ENCODE measurements at places on chromosomes 16 and 17.

GRCh38 chr16:80580109-80580832, 39.5 kb downstream of the DYNLRB2 start:
- DNase-seq: no peak

GRCh38 chr17:35212668-35213067, 18.5 kb upstream of the SLC35G3 start:
- no peak for DNase-seq

DNA sequence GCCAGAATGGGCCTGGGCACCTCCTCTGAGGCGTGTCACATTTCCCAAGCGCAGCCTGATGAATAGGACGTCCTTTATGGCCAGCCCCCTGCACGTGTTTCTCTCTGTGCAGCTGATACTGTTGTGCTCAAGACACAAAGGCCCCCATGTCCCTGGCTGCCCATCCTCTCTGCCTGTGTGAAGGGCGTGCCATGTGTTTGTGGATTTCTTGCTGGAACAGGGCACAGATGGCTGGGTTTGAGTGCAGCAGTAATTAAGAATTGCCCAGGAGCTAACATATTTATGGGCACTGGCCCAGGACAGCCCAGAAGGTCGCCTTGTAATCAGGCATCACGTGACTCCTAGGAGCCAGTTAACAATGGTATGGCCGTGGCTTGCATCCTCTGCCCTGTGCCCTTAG, 181.1 kb downstream of the CCDC182 start:
- DNase-seq: no peak

DNA sequence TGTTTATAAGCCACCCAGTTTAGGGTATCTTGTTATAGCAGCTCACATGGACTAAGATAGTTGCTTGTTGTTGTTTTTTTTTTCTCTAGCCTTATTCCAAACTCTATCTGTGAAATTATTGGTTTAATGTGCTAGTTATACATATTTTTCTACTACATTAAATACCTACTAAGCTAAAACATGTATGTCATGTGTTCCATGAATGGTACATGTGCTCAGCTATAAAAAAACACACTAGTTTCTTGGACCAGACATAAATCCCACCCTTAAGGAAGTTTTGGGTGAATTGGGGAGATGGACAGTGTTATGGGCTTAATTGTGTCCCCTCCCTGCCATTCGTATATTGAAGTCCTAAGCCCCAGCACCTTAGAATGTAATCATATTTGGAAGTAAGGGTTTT, 19.8 kb downstream of the ITPRIPL2 start:
- DNase-seq: no peak

DNA sequence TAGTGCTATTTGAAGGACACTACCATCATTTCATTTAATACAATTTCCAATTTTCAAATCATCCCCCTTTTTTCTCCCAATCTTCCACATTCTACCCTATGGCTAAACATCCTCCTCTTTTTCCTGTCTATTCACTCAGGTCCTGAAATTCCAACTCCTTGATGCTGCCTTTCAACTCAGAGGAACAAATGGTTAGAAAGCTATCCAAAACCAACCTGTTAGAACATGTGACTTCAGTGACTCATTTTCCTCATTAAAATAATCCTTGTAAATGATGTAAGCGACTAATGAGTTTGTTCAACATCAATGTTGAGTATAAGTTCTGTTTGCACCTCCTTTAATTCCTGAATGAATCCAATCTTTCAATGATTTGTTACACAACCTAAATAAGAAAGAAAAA, 5.5 kb downstream of the PSMD12 start:
- DNase-seq: no peak

DNA sequence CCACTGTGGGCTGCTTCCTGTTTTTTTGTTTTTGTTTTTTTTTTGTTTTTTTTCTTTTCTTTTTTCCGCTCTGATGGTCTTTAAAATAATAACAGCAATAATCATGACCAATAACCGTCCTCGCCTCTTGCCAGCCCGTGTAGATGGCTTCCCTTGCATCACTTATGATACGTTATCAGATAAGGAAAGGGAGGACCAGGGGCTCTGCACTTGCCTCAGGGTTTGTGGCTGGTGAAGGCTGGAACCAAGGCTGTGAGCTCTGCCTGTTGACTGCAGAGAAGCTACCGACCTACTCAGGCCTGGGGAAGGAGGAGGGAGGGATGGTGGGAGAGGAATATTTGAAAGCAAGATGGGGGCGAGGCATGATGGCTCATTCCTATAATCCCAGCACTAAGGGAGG, 114.0 kb upstream of the SDK2 start:
- no peak for DNase-seq

- no peak for DNase-seq
Measured at GRCh38 chr17:32019228-32019627, 12.0 kb downstream of the LRRC37B start.

DNA sequence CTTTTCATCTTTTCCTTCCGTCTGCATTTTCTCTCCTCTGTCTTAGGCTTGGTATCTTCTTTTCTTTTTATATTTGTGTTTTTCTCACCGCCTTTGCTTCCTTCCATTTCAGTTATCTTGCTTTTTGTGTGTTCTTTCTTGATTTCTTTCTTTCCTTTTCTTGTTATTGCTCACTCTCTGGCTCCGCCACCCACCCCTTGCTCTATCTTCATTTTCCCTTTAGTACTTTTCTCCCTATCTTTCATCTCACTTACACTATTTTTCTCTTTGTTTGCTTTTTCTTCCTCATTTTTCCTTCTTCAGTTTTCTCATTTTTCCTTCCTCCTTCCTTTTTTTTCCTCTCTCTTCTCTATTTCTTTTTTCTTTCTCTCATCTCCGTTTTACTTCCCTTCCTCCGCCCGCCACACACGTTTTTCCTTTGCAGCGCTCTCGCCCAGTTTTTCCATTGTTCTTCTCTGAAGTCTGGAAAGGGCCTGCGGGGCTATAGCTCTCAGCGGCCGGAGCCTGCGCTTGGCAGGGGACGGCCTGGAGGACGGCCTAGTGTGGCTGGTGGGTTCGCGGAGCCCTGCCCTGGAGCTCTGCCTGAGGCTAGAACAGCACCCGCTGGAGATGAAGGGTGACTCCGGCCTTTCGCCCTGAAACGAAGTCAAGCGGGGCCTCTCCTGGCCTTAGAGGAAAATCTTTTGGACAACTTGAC, 5.2 kb upstream of the HOXB13 start:
- DNase-seq: no peak

DNA sequence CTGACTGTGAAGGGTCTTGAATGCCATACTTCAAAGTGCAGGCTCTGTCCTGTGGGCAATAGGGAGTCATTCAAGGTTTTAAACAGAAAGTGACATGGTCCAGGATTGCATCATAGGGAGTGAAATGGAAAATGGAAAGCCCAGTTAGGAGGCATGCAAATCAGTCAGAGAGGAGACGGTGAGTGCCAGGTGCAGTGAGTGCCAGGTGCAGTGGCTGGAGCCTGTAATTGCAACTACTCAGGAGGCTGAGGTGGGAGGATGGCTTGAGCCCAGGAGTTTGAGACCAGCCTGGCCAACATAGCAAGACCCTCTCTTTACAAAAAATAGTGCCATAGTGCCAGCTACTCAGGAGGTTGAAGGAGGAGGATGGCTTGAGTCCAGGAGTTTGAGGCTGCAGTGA, 35.2 kb upstream of the SIAH1 start:
- DNase-seq: no peak

DNA sequence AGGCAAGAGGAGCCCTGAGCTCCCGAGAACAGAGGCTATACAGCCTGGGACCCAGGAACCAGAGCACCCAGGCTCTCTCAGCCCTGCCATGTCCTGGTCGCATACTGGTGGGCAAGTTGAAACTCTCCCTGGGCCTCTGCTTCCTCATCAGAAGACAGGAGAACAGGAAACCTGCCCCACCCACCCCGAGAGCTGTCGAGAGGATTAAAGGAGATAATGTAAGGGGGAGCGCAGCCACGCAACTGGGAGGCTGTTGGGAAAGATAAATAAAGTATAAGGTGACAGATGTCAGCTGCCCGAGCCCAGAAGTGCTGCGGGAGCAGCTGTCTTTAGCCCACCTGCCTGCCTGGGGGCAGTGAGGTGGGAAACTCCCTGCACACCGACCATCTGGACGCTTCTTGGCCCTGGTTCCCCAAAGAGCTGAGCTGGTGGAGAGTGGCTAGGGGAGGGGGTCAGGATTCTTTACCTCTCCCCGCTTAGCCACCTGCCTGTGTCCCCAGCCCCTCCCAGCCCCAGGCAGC, 6.8 kb downstream of the KIF19 start:
- no peak for DNase-seq

DNA sequence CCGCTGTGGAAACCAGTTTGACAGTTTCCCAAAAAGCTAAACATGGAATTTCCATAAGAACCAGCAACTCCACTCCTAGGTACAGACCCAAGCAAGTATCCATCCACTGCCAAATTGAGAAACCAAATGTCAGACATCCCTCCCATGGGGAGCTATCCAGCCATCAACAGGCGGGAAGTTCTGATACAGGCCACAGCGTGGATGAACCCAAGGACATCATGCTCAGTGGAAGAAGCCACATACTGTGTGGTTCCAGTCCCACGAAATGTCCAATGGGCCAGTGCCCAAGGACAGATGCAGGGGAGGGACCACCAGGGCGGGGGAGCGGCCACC, 12.6 kb upstream of the BAIAP2 start:
- DNase-seq: no peak

DNA sequence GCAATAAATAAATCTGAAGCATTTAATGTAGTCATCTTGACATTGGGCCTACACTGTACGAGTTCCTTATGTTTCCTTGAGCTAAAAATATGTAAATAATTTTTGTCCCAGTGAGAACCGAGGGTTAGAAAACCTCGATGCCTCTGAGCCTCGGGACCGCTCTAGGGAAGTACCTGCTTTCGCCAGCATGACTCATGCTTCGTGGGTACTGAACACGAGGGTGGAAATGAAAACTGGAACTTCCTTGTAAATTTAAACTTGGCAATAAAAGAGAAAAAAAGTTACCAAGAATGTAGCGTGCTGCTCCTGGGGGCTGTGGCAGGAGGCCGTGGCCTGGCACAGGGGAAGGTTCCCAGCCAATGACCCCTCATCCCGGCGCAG, 74.1 kb downstream of the SOCS1 start:
- no peak for DNase-seq

GRCh38 chr17:51097708-51098446, 22.8 kb downstream of the SPAG9 start:
- peak; percentile 86 for DNase-seq

- no peak for DNase-seq
Measured at GRCh38 chr16:51133688-51134087, 17.4 kb downstream of the SALL1 start.

Data from HepG2 (cell line).